ENCODE measurements at places on chromosomes 16 and 17.

DNA sequence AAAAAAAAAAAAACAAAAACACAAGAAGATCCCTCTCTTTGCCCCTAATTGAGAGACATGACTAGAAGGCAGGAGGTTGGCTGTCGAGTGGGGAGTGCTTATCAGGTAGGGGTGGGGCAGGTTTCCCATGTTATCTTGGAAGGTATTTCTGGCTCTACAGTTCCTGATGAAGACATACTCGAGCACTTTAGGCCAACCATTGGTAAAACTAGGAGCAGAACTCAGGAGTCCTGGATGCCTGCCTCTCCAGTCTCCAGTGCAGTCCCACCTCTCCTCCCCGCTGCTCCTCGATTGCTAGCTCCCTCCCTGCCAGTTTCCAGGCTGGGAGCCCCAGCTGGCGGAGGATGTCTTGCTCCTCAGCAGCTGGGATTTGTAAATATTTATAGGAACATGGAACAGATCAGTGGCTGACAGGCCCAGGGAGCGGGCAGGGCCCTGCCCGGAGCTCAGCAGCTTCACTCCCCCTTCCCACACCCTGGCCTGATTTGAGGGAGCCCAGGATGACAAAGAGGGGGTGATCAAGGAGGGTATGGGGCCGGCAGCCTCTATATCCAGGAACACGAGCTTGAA lies 11.4 kb upstream of the C1QL1 start:
- DNase-seq = no peak

- no peak for DNase-seq
Measured at GRCh38 chr16:77271532-77272426, 72.6 kb downstream of the SYCE1L start.

- DNase-seq = no peak
Measured at GRCh38 chr17:55134486-55135157, 130.1 kb upstream of the HLF start.

DNA sequence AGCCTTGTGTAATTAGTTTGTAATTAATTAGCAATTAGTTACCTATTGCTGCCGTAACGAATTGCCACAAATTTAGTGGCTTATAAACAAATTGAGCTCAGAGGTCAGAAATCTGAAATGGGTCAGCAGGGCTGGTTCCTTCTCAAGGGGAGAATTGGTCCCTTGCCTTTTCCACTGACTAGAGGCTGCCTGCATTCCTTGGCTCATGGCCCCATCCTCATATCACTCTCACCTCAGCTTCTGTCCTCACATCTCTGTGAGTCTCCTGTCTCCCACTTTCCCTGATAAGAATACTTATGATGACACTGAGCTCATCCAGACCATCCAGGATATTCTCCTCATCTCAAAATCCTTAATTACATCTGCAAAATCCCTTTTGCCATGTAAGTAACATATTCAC lies 31.0 kb upstream of the NGFR start:
- DNase-seq = no peak

GRCh38 chr17:74165797-74166365 lies 37.6 kb upstream of the RPL38 start:
- DNase-seq = no peak

GRCh38 chr17:69919789-69920188 lies 155.2 kb upstream of the KCNJ16 start:
- no peak for DNase-seq

DNA sequence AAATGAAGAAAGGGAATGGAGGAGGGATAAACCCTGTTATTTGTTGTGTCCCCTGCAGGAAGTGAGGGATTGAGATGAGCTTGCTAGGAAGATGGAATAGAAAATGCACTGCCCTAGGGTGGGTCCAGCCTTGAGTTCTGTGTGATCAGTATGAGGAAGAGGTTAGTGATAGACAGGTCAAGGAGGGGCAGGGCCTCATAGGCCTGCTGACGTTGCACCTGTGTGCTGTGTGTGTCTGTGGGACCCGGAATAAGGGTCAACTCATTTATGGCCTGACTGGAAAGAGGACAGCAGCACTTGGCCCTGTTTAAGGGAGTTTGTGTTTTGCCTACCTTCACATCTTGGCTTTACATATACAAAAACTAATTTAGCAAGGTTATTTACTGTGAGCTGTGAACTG lies 26.3 kb downstream of the DEF8 start:
- DNase-seq = no peak

GRCh38 chr17:80141463-80142165 lies 5.3 kb downstream of the EIF4A3 start:
- no peak for DNase-seq

DNA sequence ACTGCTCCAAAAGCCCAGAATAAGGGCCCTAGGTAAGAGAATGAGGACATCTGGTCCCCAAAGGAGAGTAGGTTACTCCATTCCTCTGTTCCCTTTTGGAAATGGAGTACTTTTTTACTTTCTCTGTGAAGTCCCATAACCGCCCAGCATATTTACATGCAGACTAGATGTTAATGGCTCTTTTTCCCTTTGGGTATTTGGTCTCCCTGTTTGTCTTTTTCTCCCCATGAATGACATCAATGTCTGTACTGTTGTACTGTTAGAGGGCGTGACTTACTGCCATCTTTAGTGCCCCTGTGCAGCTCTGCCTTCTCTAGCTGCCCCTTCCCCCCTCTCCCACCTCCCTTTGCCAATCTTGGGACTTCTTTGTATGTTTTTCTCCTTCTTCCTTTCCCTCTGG lies 19.0 kb downstream of the GPR179 start:
- DNase-seq = no peak

DNA sequence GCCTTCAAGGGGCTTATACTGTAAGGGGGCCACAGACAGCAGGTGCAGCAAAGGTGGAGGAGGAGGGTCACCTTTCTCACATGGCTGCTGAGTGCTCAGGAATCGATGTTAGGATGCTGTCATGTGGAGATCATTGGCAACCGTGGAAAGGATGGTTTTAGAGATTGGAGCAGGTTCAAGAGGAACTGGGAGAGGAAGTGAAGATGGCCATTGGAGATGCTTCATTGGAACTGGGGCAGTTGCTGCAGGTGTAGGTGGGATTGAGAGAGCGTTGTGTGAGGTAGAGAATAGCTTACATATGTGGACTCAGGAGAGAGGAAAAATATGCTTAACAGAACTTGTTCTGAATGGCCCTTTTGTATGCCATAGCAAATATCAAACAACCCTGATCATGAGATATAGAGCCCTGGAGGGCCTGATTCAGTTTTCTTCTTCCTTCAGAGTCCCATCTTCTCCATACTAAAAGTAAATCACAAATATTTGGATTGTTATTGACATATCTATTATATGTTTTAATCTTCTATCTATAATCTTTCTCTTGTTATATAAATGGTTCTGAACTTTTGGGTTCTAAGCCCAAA lies 40.8 kb downstream of the LDHD start:
- DNase-seq = no peak

- DNase-seq = no peak
Measured at GRCh38 chr16:14337303-14338191, 266.4 kb downstream of the MRTFB start.

DNA sequence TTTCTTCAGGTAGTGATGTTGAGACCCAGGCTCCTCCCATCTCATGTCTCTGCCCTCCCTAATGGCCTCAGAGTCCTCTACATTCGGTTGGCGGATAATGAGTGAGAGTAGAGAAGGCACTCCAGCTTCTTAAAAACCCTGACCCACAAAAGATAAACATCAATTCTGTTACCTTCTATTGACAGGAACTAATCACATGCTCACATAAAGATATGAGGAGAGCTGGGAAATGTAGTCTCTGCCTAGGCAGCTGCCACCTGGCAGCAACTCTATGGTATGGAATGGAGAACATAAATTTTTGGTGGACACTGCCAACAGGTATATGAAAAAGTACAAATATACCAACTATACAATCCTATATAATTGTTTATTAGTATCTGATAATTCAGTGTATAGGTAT lies 110.7 kb upstream of the HLF start:
- DNase-seq = no peak

- DNase-seq = no peak
Measured at GRCh38 chr17:29683481-29683880, 60.8 kb upstream of the CORO6 start.

GRCh38 chr17:43398724-43399595 lies at the start of gene ARL4D:
TSS of gene ARL4D (plus strand) at chr17:43398993. CDS start at chr17:43399733, 740 bp downstream.
- DNase-seq = peak; percentile 70

DNA sequence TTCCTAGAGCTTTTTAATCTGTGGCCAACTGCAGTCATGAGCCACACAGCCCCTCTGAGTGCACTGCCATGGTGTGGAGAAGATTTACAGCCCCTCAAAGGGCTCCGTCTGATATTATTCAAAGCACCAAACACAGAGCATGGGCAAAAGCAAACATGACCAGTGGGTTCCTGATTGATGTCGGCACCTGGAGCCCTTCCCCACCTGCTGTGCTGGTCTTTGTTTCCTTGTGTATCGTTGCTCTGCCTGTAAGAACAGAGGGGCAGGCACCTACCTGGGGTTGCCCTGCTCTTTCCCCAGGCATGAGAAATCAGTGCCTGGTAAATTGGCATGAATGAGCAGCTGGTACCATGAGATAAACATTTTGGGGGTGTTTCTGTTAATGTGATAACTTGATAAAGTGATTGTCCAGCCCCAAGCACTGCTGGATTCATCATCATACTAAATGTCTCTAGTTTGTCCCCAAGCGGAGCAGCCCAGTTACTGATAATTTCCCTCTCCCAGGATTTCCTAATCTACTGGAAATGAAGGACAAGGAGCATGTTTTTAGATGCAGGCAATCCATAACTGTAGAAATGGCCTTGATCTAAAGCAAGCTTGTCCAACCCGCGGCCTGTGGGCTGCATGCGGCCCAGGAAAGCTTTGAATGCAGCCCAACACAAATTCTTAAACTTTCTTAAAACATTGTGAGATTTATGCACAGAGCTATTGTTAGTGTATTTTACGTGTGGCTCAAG lies 5.0 kb upstream of the SPIRE2 start:
- DNase-seq = no peak

DNA sequence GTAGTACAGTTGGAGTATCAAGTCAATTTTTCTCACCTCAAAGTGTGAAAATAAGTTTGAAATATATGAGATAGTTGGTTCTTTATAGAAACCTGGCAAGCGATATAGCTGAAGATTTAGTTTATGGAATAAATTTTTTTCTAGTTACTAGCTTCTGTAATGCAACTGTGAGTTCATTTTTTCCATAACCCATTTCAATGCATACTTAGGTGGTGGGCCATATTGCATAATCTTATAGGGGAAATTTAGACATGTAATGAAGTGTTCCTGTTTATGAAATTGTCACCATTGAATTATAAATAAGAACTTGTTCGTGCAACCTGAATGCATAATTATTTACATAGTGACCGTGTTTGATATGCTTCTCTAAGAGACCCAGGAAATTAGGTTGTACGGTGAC lies 9.0 kb downstream of the MOSMO start:
- no peak for DNase-seq

GRCh38 chr17:72219137-72219823 lies 98.5 kb downstream of the SOX9 start:
- DNase-seq = no peak

GRCh38 chr16:70577256-70577698 lies 53.7 kb downstream of the SF3B3 start:
- no peak for DNase-seq

GRCh38 chr17:327296-327695 lies 25.3 kb downstream of the RPH3AL start:
- no peak for DNase-seq

DNA sequence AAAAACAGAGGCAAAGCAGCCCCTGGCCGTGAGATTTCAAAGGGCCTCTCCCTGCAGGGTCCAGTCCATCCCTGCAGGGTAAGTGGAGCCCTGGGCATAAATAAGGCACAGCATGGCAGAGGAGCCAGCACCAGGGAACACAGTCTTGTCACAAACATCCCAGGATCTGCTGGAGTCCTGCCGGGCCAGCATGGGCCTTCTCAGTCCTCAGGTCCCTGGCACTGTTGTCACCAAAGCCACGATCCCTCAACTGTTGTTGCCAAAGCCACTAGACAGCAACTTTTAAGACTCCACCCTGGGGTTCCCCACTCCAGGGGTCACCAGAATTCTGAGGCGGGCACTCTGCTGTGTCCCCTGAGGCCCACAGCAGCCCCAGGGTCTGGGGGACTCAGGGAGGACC lies 47.8 kb upstream of the BAHCC1 start:
- no peak for DNase-seq

DNA sequence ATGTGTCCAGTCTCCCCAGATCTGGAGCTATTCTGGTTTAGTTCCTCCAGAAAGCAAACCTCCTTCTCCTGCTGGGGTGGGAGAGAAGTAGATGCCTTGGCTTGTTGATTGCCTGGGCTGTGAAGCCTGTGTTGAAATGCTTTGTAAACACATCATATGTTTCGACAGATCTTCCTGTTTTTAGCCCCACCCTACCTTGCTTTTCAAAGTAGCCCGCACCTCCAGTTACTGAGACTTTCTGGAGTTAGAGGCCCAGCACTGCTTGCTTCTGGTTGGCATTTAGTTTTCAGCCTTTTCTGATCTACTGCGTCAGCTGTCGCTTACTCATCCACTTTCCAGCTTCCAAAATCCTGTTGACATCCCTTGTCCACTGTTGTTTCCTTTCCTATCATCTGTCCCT lies 17.9 kb upstream of the NDEL1 start:
- DNase-seq = no peak

- DNase-seq = no peak
Measured at GRCh38 chr16:79069633-79070032, 530.9 kb downstream of the MAF start.

- no peak for DNase-seq
Measured at GRCh38 chr16:75048530-75048929, 49.7 kb downstream of the ZNRF1 start.

DNA sequence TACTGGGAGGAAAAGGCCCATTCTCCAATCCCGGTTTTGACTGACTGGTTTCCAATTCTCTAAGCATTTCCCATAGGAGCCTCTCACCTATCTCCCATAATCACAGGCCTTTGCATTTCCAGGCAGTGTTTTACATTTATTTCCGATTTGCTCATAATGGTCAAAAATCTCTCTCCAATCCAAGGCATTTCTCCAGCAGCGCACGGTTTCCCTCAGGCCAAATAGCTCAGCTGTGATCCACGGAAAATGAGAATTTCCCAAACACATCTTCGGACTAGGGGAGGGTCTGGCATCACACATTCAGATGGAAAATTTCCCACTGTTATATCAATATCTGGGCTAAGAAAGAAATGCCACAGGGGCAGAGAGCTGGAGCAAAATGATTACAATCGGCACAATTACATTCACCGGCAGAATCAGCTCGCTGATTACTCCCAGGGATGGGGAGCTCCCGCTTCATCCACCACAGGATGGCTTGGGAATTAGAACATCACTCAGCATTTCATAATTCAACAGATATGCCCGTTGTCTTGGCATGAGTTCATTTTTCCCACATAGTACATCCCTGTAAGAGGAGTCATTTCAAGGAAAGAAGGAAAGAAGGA lies 6.7 kb downstream of the PIPOX start:
- no peak for DNase-seq

GRCh38 chr17:64236827-64237403 lies 26.1 kb downstream of the TEX2 start:
- no peak for DNase-seq

GRCh38 chr17:52209507-52209906 lies 51.0 kb upstream of the CA10 start:
- no peak for DNase-seq

GRCh38 chr16:84583995-84584394 lies 33.9 kb downstream of the COTL1 start:
- no peak for DNase-seq

All from stimulated activated CD4-positive, alpha-beta T cell treated with anti-CD3 and anti-CD28 coated beads, TNF-alpha, amount 100 ng/mL, for 4 hours (primary cell).